ENCODE measurements at places on chromosomes 12 and 14. TPM values are rescaled to one million over a fixed set of nuclear protein-coding genes. Genes with fewer than 3 reads are reported as not detected.

GLT8D2 gene
- not detected for total RNA-seq

TWF1 gene
- 22.3 TPM for total RNA-seq

GALNT8 gene
- total RNA-seq: 1.2 TPM

DNA sequence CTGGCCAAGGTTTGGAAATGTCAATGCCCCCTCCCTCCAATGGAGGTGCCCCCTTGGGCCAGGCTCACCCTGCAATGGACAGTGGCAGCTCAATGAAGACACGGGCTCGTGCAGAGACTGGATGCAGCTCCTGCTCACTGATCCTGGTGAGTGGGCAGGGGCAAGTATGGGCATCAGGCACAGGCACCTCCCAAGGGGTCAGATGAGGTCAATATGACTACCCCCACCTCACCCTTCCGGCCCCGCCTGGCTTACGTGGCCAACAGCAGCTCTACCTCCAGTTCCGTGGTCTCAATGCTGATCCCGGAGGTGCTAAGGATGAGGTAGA, 13.6 kb downstream of the ITGA7 start:
- no peak for DNase-seq

YAF2 gene
- 40.6 TPM for total RNA-seq

NYNRIN gene
- 0.34 TPM for total RNA-seq
